ENCODE measurements at places on chromosomes 6 and 20.

- DNase-seq: no peak
Observed at GRCh38 chr20:35866418-35867202, 87.7 kb downstream of the SCAND1 start.

- no peak for DNase-seq
Observed at GRCh38 chr6:506508-506907, 115.0 kb downstream of the IRF4 start.

DNA sequence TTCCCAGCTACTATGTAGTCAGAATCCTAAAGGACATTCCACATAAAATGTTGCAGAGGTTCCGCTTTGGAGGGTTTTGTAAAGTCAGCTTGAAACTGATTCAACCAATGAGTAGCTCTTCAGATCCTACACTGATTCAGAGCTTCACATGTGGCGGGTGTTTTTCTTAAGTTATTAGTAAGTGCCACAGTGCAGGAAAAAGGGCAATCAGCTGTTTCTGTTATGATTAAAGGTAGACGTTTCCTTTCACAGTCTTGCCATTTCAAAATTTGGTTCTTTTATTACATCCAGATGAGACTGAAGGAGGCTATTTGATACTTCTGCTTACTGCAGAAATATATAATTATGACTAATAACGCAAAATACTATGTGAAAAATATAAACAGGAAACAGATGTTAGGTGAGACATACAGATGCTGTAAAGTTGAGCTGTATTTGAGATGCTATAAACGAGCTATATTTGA lies 443.9 kb downstream of the CDKAL1 start:
- DNase-seq: no peak

DNA sequence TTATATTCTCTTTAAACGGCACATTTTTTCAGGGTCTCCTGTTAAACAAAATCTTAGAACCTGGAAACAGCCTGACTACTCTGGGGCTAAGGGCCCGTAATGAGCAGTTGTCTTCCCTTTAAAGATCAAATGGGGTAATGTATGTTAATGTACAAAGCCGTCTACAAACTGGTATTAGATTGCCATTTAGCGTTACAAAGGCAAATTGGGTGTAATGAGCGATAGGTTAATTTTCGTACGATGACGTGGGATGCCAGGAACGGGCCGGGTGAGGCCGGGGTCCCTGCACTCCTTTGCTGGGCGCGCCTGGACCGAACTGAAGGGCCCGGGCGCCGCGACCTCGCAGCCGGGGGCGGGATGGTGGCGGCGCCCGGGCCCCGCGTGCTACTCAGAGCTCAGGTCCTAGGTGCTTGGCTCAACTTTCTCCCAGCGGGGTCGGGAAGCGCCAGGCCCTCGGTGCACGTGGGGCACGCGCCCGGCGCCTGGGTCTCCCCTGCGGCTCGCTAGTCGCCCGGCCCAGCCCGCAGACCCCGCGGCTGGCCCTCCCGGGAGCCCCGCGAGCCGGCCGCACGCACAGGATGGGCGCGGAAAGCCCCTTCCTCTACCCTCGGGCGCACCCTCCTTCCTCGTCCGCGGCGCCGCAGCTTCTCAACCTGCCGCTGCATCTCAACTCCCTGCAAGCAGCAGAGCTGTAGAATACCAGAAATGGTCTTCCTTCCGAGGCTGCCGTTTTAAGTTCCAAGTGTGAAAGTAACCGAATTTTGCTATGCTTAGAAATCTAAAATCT lies 5.9 kb downstream of the NKX2-4 start:
- DNase-seq: no peak

DNA sequence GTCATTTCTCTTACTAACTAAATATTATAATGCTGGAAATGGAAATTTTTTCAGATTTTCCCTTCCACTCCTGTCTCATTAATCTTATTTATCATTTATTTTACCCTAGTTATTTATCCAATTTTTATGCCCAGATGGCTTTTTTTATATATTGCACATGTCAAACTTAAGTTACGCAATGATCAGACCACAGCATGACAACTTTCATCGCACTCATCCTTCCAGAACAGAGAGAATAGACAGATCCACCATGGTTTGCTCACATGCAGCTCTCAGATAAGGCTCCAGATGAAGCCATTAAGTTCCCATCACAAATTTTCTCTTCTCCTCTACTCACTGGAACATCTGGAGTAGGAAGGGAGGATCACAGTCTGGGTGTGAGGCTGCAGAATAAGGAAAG lies 48.7 kb downstream of the MAP7 start:
- DNase-seq: no peak

DNA sequence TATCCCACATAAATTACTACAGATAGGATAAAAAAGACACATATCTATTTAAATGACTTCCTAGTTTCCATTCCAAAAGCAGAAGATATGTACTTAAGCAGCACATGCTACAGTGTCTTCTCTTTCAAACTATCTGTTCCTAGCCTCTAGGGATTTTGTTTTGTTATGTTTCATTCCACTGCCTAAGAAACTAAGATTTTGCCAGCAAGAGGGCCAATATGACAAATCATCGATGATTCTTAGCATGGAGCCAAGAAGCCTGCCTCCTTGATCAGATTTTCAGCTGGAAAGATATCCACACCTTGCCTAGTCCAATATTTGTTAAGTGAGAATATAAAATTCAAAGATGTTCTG lies 7.0 kb downstream of the SNX5 start:
- no peak for DNase-seq

DNA sequence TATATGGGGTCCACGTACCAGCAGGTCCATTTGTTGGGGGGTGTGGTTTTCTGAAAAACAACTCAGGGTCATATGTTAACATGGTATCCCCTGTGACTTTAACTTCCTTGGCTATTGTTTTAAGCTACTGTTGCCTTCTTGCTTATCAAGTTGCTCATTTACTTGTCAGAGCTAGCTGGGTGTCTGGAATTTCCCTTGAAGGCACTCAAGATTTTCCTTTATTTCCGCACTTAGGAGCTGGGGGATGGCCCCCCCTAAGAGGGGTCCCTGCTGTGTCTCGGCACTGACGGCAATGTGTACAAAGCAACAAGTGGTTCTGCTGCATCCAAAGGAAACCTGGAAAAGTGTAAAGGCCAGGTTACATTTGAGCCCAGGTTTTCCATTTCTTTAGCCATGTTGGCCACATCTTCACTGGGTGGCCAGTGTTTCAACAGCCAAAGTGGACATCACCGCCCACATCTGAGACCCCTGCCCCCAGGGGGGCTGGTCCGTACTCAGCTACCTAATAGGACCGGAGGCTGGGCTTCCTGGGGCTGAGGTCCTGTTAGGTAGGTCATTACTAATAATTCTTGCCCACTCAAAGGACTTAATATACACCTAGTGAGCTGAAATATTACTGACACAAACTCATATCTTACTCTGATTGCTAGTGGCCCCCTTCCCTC lies 24.8 kb upstream of the SYNDIG1 start:
- DNase-seq: no peak

DNA sequence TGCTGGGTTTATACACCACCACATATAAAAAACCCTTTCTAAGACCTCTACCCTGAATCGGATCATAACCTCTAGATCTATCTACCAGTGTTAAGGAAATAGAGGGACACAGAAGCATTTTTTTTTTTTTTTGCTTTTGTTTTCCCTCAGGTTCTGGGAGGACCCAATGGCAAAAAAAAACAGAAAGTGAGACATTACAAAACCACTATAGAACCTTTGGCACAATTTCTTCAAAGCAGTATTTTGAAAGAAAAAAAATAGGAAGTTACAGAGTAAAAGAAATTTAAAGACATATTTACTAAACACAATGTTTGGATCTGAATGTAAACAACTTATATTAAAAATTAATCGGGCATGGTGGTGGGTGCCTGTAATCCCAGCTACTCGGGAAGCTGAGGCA lies 1258.7 kb upstream of the GJE1 start:
- DNase-seq: no peak

- DNase-seq: no peak
Observed at GRCh38 chr20:49549801-49550551, 18.0 kb downstream of the PTGIS start.

- DNase-seq: no peak
Observed at GRCh38 chr6:146429831-146430230, 113.8 kb upstream of the RAB32 start.

DNA sequence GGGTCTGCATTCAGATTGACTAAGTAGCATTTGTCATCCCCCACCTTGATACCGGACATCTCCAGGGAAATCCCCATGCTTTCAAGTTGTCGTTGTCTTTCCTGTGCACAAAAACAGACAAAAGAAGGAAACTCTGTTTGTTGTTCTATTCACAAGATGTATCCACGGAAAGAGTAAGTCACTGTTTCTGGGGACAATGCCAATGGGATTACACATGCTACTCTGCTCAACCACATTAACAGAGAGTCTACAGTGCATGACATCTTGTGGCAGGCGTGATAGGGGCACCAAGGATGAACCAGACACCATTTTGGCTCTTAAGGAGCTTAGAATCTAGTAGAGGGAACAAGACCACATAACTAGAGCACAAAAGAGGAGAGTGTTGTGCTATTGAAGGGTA lies 124.4 kb upstream of the NUP153 start:
- no peak for DNase-seq

GRCh38 chr6:83824831-83825230 lies 28.3 kb upstream of the RIPPLY2 start:
- DNase-seq: no peak

- no peak for DNase-seq
Observed at GRCh38 chr20:58596750-58597248, 54.3 kb upstream of the STX16 start.

- no peak for DNase-seq
Observed at GRCh38 chr6:112214739-112215269, 39.6 kb downstream of the LAMA4 start.

GRCh38 chr6:144012534-144012933 lies 4.5 kb upstream of the PLAGL1 start:
- DNase-seq: no peak

- no peak for DNase-seq
Observed at GRCh38 chr20:52751571-52751970, 220.6 kb upstream of the TSHZ2 start.

GRCh38 chr6:85561750-85562357 lies 31.8 kb downstream of the SNX14 start:
- no peak for DNase-seq

GRCh38 chr6:45736134-45736533 lies 279.5 kb downstream of the CLIC5 start:
- no peak for DNase-seq

DNA sequence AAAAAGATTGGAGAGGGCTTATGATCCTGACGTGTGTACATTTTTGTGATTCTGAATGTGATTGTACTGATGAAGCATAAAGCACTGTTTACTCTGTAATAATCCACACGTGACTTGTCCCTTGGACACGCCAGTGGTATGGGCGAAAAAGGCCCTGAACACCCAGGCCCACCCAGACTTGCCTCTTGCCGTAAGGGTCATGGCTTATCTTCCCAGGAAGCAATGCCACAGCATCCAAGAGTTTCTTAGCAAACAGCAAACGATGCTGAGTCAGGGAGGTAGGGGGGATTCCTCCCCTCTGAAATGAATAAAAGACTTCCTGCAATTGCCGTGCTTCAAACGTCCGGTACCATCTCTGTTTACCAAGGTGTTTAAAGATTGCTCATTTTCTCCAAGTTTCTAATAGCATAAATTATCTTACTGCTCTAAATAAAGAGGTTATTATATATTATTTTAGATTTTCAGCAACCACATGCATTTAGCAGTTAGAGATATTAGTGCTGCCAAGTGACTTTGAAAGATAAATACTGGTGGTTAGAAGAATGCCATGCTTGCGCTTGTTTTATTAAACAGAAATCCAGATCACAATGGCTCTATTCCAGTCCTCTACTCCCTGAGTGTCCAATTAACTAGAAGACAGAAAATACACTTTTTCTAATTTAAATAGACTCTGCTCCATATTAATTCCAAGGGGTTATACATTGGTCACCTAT lies 212.8 kb upstream of the CST7 start:
- DNase-seq: no peak

- DNase-seq: no peak
Observed at GRCh38 chr6:161318456-161318855, 44.6 kb upstream of the AGPAT4 start.

DNA sequence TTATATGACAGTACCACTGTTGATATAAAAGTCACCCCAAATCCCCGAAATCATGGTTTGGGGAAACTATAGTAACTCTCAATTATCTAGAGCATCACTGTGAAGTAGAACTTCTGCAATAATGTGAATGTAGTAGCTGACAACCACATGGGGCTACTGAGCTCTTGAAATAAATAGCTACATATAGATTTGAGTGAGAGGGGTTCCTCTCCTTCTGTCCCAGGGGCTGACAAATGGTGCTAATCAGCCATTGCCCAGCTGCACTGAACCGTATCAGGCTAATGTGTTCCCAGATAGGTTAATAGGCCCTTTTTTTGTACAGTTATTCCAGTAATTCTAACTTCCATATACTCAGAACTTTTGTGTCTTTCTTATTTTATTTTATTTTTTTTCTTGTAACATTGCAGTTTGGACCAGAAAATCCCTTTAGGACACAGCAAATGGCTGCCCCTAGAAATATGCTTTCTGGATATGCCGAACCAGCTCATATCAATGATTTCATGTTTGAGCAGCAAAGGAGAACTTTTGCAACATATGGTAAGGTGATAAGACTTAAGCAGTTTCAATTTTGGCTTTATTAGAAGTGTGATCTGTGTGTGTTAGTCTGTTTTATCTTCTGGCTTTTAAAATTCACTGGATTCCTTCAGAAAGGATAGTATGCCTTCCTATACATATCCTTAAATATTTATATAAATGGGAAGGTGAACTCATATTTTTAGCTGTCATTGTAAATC lies 21.1 kb downstream of the CDC40 start:
- no peak for DNase-seq

GRCh38 chr6:79042088-79042798 lies 35.8 kb downstream of the PHIP start:
- DNase-seq: no peak

- DNase-seq: no peak
Observed at GRCh38 chr6:10343320-10343719, 71.6 kb downstream of the TFAP2A start.

Measured in activated CD4-positive, alpha-beta T cell treated with anti-CD3 and anti-CD28 coated beads, Interleukin-2, amount 50 U/mL, for 1 hour (primary cell).